ENCODE measurements at places on chromosomes 13 and 19.

- peaks cover 26% of the 10 kb centered on the region for H3K4me1 ChIP-seq
- H3K27me3 ChIP-seq, result peaks cover 9% of the 10 kb centered on the region
- no peaks in the 10 kb centered on the region for H3K36me3 ChIP-seq
Observed at GRCh38 chr19:1264801-1265614, 4.1 kb upstream of the CIRBP start.

DNA sequence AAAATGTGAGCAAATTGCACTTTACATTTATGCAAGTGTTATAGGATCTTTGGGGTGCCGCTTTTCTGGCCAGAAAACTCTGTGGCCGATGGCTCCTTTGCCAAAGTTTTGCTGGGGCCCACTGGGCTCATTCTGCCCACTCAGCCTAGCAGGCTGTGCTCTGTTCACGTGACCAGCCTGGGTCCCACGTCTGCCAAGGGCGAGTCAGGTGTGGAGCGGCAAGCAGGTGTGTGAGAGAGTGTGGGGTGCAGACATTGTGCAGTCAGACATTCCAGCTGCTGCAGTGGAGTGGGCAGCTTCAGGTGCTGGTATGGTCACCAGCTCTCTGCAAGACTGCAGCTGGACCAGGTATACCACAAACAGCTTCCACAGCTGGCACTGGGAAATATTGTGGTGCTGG lies 2305.7 kb downstream of the PCDH9 start:
- H3K4me1 ChIP-seq, result no peaks in the 10 kb centered on the region
- H3K4me3 ChIP-seq, result no peak overlapping the region
- no peak for DNase-seq

GRCh38 chr13:42971691-42972347 lies 20.2 kb downstream of the EPSTI1 start:
- no peak for DNase-seq
- peaks cover 37% of the 10 kb centered on the region for H3K4me1 ChIP-seq
- H3K27ac ChIP-seq, result no peak overlapping the region
- peak overlapping the region; percentile 5 for H3K4me3 ChIP-seq
- H3K27me3 ChIP-seq, result no peaks in the 10 kb centered on the region
- peaks cover 82% of the 10 kb centered on the region for H3K36me3 ChIP-seq

GRCh38 chr19:9823816-9824215 lies 3.9 kb upstream of the UBL5 start:
- H3K4me1 ChIP-seq, result no peaks in the 10 kb centered on the region
- H3K27ac ChIP-seq, result no peak overlapping the region
- no peak for DNase-seq
- H3K36me3 ChIP-seq, result no peaks in the 10 kb centered on the region

DNA sequence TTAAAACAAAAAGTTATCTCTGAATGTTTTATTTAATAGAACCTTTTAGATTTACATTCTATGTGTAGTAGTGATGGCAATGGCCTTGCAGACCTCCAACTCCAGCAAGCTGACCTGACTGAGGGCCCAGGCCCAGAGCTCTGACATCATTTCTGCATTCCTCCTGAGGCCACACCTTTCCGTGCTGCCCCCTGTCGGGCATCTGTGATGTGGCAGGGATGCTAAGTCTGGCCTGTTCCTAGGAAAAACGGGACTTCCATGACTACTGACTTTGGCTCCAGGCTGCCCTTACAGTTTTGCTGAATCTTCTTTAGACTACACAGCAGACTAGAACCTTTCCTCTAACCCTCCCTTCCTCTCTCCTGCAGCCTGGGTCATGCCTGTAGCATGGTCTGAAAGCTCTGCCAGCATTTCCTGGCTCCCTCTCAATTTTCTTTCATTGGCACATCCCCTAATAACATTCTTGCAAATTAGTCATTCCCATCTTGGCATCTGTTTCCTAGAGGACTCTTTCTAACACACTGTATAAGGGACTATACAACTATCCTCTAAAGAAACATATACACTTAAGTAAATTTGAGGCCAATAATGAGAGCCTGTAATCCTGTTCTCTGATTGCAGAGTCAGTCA lies 249.1 kb downstream of the GPC5 start:
- no peak overlapping the region for H3K4me3 ChIP-seq
- H3K4me1 ChIP-seq, result no peaks in the 10 kb centered on the region
- H3K27ac ChIP-seq, result no peak overlapping the region
- no peaks in the 10 kb centered on the region for H3K27me3 ChIP-seq
- H3K36me3 ChIP-seq, result no peaks in the 10 kb centered on the region

GRCh38 chr19:4988770-4989251 lies 19.9 kb downstream of the KDM4B start:
- H3K36me3 ChIP-seq, result no peaks in the 10 kb centered on the region
- peak; percentile 78 for DNase-seq
- H3K4me3 ChIP-seq, result no peak overlapping the region
- H3K4me1 ChIP-seq, result peaks cover 10% of the 10 kb centered on the region
- peak overlapping the region; percentile 42 for H3K27ac ChIP-seq
- no peaks in the 10 kb centered on the region for H3K27me3 ChIP-seq

DNA sequence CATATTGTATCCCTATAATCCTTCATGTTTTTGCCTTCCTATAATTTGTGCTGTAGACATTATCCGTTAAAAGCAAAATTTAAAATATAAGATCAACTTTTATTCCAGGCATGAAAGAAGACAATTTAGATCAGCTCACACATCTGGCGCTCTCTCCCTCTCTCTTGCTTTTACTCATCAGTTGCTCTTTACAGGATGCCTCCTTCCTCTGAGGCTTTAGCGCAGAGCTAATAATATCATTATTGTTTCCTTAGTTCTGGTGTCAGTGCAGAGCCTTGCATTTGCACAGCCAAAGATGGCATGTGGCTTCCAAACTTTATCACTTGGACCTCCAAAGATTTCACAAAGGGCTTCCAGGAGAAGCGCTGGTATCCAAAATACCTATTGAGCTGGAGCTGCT lies 295.1 kb downstream of the FGF9 start:
- H3K4me3 ChIP-seq, result no peak overlapping the region
- no peaks in the 10 kb centered on the region for H3K36me3 ChIP-seq
- DNase-seq, result no peak
- H3K27ac ChIP-seq, result no peak overlapping the region

DNA sequence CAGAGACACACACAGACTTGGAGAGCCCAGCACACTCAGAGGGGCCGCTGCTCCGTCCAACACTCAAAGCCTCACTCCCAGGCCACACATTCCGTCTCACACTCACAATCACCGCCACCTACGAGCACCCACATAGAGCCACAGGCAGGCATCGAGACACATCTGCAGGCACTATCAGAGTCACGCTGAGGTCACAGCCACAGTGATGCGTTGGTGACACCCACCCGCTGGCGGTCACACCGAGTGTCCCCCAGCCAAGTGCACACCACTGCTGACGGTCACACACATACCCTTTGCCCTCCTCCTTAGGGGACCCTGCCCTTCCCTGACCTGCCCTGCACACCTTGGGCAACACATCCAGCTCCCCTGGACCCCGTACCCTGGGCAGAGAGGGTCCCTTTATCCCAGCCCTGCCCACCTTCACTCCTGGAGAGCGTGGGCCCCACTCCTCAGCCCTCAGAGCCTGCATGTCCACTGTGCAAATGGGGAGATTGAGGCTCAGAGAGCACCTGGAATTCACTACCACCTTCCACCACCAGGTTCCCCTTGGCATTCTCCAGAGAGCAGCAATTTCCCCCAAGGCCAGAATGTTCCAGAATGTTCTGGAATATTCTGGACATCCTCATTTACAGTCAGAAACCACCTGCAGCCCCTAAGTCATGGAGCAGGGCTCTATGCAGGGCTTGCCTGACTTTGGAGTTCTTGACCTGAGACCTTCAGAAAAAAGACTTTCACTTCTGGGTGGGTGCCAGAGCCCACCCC lies 5.4 kb downstream of the FUT5 start:
- no peaks in the 10 kb centered on the region for H3K36me3 ChIP-seq
- H3K4me3 ChIP-seq, result no peak overlapping the region
- H3K4me1 ChIP-seq, result no peaks in the 10 kb centered on the region
- no peaks in the 10 kb centered on the region for H3K27me3 ChIP-seq

- peaks cover 6% of the 10 kb centered on the region for H3K4me1 ChIP-seq
- DNase-seq, result peak; percentile 65
- H3K27me3 ChIP-seq, result peaks cover 14% of the 10 kb centered on the region
- no peak overlapping the region for H3K27ac ChIP-seq
- H3K4me3 ChIP-seq, result no peak overlapping the region
Observed at GRCh38 chr19:5503598-5503997, 48.4 kb downstream of the ZNRF4 start.

DNA sequence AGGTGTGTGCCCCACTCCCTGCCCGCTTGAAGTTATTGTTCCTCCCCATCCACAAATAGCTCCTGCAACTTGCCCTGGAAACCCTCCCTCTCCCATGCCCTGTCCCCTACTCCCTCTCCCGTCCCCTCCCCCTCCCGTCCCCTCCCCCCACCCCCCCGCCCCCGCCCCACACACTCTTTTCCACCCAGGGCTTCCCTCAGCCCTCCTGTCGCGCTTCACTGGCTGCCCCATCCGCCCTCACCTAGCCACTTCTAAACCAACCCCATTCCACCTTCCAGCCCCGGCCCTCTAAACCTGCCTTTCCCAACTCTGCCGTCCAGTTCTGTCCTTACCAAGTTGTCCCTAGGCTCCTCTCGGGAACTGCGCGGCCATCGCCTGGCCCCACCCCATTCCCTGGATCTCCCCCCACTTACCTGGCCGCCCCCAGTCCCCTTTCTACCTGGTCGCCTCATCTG lies 993 bp downstream of the RGL3 start:
- no peak for DNase-seq
- peak overlapping the region; percentile 86 for H3K4me3 ChIP-seq
- no peaks in the 10 kb centered on the region for H3K36me3 ChIP-seq
- H3K4me1 ChIP-seq, result peaks cover 3% of the 10 kb centered on the region
- H3K27me3 ChIP-seq, result peaks cover 45% of the 10 kb centered on the region
- H3K27ac ChIP-seq, result no peak overlapping the region
